ENCODE measurements at places on chromosomes 7 and 10.

GRCh38 chr10:21138769-21139340, 241.7 kb upstream of the NEBL start:
- no peaks in the 10 kb centered on the region for H3K27me3 ChIP-seq
- H3K4me3 ChIP-seq, result no peak overlapping the region
- H3K36me3 ChIP-seq, result no peaks in the 10 kb centered on the region

DNA sequence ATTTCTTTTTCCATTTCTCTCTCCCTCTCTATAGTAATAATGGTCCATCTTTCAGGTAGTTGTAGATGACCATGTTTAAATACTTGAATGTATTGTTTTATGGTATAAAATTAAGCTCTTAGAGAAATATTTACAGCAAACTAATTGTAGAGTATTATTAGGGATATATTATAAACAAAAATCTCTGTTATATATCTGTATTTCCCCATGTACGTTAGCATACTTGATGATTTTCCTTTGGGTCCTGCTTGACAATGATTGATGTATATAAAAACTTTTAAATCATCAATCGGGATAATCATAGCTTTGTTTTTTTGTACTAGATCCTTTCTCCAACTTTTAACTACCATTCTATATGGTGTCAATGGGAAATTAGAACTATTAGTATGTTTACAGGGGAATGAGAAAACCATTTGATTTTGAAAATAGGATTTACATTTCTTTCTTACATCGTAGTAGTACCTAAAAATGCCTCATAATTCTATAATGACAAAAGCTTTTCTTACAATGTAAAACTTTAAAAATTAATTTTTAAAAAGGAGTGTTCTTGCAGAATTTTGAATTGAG, 117.5 kb upstream of the CDK13 start:
- no peaks in the 10 kb centered on the region for H3K36me3 ChIP-seq
- peaks cover 21% of the 10 kb centered on the region for H3K27me3 ChIP-seq
- DNase-seq, result no peak
- peak overlapping the region; percentile 52 for H3K4me3 ChIP-seq

DNA sequence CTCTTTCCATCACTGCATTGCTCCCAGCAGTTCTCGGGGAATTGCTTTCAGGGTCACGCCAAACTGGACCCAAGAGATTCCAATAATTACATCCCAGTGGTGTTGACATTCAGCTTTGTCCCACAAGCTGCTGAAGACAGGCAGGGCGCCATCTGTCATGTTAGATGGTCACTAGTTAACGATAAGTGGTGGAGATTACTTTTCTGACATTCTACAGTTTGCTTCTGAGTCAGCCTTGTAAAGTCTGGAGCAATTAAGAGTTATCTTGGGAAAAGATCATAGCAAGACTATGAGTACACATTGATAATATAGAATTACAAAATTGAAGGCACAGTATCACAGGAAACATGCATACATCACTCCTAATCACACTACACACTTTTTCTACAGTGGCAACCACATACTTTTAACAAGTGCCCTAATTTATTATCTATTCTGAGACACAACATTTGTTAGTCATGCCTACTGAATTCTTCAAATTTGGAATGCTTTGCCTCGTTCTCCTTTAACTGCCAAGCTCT, 41.9 kb downstream of the SEMA3C start:
- no peaks in the 10 kb centered on the region for H3K36me3 ChIP-seq
- no peak overlapping the region for H3K27ac ChIP-seq
- H3K4me1 ChIP-seq, result no peaks in the 10 kb centered on the region
- no peak overlapping the region for H3K4me3 ChIP-seq

DNA sequence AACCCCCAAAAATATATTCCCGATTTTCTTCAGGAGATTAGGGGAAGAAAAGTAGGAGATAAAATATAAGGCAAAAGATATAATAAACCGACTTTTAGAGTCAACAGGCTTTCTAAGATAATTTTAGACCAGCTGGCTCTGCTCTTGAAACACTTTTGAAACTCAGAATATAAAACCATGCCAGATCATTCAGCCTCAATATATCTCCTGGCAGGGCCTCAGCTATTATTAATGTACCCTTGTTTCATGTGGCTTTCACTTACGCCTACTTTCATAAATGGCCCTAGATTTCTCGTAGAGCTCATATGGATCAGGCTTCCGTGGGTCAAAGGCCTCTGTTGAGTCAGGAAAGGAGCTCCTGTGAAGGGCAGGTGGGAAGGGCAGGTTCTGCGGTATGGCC, 396.0 kb downstream of the PHTF2 start:
- H3K4me1 ChIP-seq, result no peaks in the 10 kb centered on the region
- H3K4me3 ChIP-seq, result no peak overlapping the region
- no peaks in the 10 kb centered on the region for H3K36me3 ChIP-seq
- no peak overlapping the region for H3K27ac ChIP-seq

GRCh38 chr10:93938140-93938539, 44.4 kb downstream of the SLC35G1 start:
- DNase-seq, result no peak
- no peaks in the 10 kb centered on the region for H3K36me3 ChIP-seq
- no peaks in the 10 kb centered on the region for H3K27me3 ChIP-seq
- no peak overlapping the region for H3K27ac ChIP-seq
- H3K4me1 ChIP-seq, result no peaks in the 10 kb centered on the region

GRCh38 chr10:56359837-56360236, 1.2 kb downstream of the ZWINT start:
- no peak overlapping the region for H3K4me3 ChIP-seq
- no peaks in the 10 kb centered on the region for H3K27me3 ChIP-seq
- peaks cover 6% of the 10 kb centered on the region for H3K4me1 ChIP-seq
- no peak for DNase-seq

- no peaks in the 10 kb centered on the region for H3K27me3 ChIP-seq
- H3K4me1 ChIP-seq, result no peaks in the 10 kb centered on the region
- no peak for DNase-seq
- H3K36me3 ChIP-seq, result no peaks in the 10 kb centered on the region
- no peak overlapping the region for H3K4me3 ChIP-seq
Observed at GRCh38 chr10:21452203-21452602, 73.3 kb downstream of the SKIDA1 start.

GRCh38 chr7:47520406-47520805, 61.5 kb downstream of the TNS3 start:
- H3K36me3 ChIP-seq, result no peaks in the 10 kb centered on the region
- no peak overlapping the region for H3K4me3 ChIP-seq
- peak; percentile 87 for DNase-seq
- peaks cover 20% of the 10 kb centered on the region for H3K4me1 ChIP-seq
- H3K27ac ChIP-seq, result peak overlapping the region; percentile 59
- H3K27me3 ChIP-seq, result no peaks in the 10 kb centered on the region

GRCh38 chr10:110860576-110861241, 11.0 kb upstream of the PDCD4 start:
- peaks cover 83% of the 10 kb centered on the region for H3K4me1 ChIP-seq
- peak overlapping the region; percentile 84 for H3K27ac ChIP-seq
- no peak overlapping the region for H3K4me3 ChIP-seq
- DNase-seq, result no peak
- H3K36me3 ChIP-seq, result no peaks in the 10 kb centered on the region

GRCh38 chr10:20971901-20972300, 74.8 kb upstream of the NEBL start:
- no peak overlapping the region for H3K27ac ChIP-seq
- no peaks in the 10 kb centered on the region for H3K36me3 ChIP-seq
- DNase-seq, result no peak
- no peak overlapping the region for H3K4me3 ChIP-seq

DNA sequence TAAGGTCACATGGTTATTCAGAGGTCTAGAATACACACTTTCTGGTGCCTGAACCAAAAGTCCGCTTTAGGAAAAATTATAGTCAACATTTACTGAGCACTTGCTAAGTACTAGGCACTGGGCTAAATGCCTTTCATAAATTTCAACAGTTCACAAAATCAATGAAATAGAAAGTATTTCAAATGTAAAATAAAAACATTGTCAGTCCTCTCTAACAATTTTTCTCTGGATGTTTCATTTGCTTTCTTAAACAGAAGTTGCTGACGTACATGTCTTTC, 61.7 kb downstream of the HHEX start:
- H3K27me3 ChIP-seq, result no peaks in the 10 kb centered on the region
- no peak overlapping the region for H3K27ac ChIP-seq
- H3K4me1 ChIP-seq, result no peaks in the 10 kb centered on the region
- no peak overlapping the region for H3K4me3 ChIP-seq

DNA sequence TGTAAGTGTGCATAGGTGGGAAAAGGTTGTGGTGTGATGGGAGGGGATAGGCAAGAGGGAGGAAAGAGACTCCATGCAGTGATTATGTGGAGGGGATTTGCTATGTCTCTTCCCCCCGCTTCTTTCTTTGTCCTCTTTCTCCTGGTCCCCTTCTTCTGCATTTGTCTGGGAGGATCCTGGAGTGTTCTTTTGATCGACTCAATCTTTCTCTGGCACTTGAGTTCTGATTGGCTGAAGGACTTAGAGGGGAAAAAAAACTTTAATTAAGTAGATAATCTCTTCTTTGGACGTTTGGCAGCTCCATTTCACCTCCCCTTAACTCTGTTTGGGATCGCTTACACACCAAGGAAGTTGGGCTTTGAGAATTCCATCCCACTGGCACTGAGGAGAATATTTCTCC, at the start of gene WNT8B:
TSS of gene WNT8B (plus strand) at position 301 of the 400 bp plus-strand sequence. CDS start 160 bp downstream, outside the sequence.
- H3K4me3 ChIP-seq, result no peak within 1 kb of the TSS
- no peaks in the 10 kb centered on the region for H3K36me3 ChIP-seq
- no peak within 1 kb of the TSS for H3K27ac ChIP-seq
- DNase-seq, result no peak

DNA sequence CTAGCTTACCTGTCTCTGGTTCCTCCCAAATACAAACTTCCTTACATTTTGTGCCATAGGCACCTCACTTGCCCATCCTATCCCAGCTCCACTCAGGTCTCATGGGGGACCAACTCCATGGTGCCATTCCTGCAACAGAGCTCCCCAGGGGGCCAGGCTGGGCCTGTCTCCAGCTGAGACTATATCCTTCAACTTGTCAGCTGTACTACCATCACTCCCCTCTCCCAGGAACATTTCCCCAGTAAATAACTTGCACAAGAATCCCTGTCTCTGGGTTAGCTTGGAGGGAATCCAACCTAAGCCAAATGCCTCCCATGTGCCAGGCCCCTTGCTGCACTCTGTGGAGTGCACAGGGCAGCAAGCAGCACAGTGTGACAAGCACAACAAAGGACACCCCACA, 33.2 kb downstream of the FRMPD2 start:
- H3K27me3 ChIP-seq, result peaks cover 5% of the 10 kb centered on the region
- H3K4me1 ChIP-seq, result no peaks in the 10 kb centered on the region
- H3K27ac ChIP-seq, result no peak overlapping the region

DNA sequence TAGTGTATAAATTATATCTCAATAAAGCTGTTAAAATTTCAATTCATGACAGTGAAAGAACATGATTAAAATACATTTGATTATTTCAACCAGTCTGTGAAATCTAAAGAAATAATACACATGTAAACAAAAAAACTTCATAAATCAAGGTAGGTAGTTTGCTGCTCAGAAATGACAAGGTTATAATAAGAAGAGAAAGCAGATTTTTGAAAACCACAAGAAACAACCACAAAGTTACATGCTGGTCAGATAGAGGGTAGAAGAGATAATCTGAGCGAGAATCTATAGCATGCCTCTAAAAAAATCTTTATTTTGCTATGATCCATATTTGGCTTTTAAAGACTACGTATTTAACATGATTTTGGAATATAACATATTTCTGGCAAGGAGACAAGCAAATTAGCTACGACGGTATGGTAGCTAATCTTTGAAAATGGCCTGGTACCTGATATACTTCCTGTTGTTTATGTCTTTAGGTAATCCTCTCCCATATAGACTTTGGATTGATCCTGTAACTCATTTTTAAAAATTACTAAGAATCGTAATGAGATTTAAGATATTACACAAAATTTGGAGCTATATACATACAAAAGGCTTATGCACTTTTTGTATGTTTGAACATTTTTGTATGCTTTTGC, 23.5 kb upstream of the VCL start:
- H3K27ac ChIP-seq, result no peak overlapping the region
- H3K27me3 ChIP-seq, result no peaks in the 10 kb centered on the region
- H3K4me3 ChIP-seq, result no peak overlapping the region
- no peaks in the 10 kb centered on the region for H3K4me1 ChIP-seq
- DNase-seq, result no peak

- H3K27ac ChIP-seq, result no peak overlapping the region
- H3K4me3 ChIP-seq, result no peak overlapping the region
Observed at GRCh38 chr10:56095506-56096225, 265.4 kb downstream of the ZWINT start.

DNA sequence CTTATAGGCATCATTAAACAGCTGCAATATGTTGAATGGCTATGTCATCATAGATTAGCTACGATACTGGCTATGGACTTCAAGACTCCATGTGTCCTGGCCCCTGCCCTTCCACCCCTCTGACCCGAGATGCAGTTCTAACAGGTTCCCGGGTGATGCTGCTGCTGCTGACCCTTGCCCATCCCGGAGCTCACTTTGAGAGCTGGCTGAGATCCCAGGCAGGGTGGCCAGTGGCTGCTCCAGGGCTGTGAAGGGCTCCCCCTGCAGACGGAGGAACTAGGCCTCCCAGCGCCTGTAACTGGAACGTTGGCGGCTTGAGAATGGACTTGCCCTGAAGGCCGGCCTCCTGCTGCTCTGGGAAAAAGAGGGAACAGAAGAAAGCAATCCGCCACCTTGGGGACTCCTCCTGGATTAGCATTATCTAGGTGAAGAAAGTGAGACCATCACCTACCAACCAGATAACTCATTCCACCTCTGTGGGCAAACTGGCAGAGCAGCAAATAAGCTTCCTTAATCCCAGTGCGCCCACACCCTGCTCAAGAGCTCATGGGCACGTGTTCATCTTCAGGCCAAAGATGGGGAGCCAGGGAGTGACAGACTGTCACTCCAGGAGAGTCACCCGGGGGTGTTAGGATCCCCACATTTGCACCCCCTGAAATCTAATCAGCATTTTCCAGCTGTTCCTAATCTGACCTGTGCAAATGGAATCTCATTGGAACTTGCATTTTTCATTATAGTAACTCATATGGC, 56.8 kb downstream of the PARP12 start:
- no peak overlapping the region for H3K27ac ChIP-seq
- H3K36me3 ChIP-seq, result no peaks in the 10 kb centered on the region
- H3K4me3 ChIP-seq, result no peak overlapping the region
- no peak for DNase-seq
- no peaks in the 10 kb centered on the region for H3K27me3 ChIP-seq

DNA sequence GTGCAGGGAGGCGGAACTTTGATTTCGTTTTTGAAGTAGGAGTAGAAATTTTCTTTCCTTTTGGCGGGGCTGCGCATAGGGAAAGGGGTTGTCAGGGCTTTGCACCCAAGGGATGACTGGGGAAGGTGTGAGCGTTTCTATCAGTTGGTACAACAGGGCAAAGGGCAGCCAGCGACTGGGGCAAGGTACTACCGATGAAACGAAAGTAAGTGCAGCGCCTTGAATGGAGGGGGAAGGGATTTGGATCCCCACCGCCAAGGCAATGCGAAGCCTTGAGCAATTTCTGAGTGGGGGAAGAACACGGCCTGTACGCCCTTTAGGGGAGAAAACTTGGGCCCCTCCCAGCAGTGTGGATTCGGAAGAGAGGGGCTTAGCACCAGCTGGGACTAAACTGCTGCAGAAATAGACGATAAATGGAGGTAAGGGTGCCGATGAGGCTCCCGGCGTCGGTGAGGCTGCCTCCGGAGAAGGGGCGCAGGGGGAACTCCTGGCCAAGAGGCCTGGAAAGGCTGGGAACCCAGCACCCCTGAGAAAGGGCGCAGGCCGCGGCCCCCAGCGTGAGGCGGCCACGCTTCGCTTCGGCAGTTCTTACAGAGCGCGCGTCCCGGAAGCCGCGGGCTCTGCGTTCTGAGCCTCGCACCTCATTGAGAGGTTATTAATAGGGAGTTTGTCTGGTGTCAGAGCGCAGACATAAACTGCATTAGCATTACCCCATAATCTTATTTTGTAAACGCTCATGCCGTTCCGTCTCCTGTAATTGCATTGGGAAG, 10.0 kb upstream of the TLX1 start:
- peaks cover 32% of the 10 kb centered on the region for H3K4me1 ChIP-seq
- peak overlapping the region; percentile 56 for H3K4me3 ChIP-seq
- no peak for DNase-seq
- H3K27ac ChIP-seq, result no peak overlapping the region
- peaks cover 75% of the 10 kb centered on the region for H3K27me3 ChIP-seq
